ENCODE measurements at places on chromosomes 5 and 9.

GRCh38 chr5:55427157-55427556, 107.6 kb downstream of the PLPP1 start:
- DNase-seq: no peak

DNA sequence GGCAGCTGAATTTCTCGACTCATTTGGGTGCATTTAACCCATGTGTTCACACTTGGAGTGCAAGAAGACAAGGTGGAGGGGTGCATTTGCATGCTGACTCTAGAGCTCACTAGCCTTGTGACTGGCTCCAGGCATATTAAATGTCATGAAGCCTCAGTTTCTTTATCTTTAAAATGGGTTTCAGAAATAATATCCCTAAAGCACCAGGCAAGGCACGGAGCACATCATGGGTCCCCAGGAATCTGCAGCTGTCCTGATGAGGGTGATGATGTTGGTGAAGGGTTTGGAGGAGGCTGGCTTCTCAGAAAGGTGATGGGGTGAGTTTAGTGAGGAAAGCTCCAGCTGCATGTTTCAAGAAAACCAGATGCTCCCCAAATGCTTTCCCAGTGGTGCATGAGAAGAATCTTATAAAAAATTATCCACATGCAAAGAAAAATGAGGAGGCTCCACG, 14.8 kb downstream of the STC2 start:
- DNase-seq: peak; percentile 27

DNA sequence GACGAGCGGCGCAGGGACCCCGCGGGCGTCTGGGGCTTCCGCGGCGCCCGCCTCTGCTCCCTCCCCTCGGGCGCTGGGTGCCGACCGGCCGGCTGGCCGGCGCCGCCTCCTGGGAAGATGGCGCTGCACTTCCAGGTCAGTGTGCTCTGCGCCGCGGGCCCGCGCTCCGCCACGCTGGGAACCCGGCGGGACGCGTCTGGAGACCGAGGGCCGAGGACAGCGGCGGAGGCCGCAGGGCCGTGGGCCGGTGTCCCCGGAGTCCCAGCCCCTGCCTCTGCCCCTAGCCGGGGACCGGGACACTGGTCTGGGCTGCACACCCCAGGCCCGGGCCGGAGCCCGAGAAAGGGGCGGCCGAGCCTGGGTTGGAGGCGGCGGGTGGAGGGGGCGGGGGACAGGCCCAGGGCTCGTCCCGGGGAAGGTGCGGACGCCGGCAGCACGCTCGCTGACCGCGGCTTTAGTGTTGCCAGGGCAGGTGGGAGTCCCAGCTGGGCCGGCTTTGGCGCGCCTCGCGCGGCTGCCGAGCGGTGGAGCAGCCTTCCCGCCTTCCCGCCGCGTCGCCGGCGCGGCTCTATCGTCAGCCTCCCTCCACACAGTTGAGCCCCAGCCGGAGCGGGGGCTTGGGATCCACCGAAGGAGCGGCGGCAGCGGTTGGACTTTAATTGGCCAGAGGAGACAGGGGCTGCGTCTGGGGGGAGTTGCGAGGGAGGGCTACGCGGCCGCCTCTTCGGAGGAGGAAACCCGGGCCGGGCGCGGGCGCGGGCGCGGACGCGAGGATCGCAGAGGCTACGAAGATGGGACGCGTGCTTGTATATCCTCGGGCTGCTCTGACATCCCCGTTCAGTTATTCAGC, at the start of gene RANBP17:
TSS of gene RANBP17 (plus strand) at position 102 of the 850 bp plus-strand sequence.
- peak; percentile 74 for DNase-seq

GRCh38 chr9:77451507-77451906, 196.6 kb downstream of the GNA14 start:
- DNase-seq: no peak

DNA sequence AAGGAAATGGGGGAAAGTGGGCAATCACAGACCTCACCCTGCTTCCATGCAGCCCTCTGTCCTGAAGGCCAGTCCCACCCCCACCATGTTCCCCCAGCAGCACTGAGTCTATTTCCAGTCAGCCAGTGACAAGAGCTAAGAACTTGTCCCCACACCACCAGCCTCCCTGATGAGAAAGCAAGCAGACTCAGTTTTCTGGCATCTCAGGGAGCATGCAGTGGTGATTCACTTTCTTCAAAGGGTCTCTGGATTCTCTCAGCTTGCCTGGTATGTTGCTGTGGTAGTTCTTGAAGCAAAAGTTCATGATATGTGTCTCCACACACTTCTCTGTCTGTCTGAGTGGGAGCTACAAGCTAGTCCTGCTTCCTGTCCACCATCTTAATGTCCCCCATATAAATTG, 799.9 kb upstream of the TYRP1 start:
- DNase-seq: no peak

GRCh38 chr9:76302947-76303550, 91.2 kb downstream of the RFK start:
- DNase-seq: no peak

GRCh38 chr9:99411479-99412115, 189.5 kb downstream of the SEC61B start:
- no peak for DNase-seq

DNA sequence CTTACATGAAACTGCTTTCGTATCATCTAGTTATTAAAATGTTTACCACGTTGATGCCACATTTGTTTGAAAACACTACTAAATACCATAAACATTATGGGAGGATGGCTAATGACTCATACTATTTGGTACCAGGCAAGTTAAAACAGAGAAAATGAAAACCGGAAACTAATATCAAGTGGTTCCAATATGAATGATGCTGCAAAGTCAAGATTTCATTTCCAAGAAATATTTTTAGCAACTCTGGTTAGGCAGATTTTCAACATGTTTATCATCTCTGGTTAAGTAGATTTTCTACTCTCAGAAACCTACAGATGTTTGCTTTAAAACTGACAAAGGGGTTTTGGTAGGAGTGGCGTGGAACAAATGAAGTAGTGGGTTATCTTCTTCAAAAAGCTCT, 4.9 kb upstream of the F2R start:
- DNase-seq: no peak

GRCh38 chr5:105263515-105263914, 1700.9 kb upstream of the NUDT12 start:
- no peak for DNase-seq

- DNase-seq: no peak
Measured at GRCh38 chr9:98287384-98287783, 31.9 kb upstream of the TBC1D2 start.

GRCh38 chr5:143029293-143029692, 259.1 kb downstream of the ARHGAP26 start:
- DNase-seq: no peak

- peak; percentile 74 for DNase-seq
Measured at GRCh38 chr9:113587471-113588031, 124.0 kb downstream of the RGS3 start.

DNA sequence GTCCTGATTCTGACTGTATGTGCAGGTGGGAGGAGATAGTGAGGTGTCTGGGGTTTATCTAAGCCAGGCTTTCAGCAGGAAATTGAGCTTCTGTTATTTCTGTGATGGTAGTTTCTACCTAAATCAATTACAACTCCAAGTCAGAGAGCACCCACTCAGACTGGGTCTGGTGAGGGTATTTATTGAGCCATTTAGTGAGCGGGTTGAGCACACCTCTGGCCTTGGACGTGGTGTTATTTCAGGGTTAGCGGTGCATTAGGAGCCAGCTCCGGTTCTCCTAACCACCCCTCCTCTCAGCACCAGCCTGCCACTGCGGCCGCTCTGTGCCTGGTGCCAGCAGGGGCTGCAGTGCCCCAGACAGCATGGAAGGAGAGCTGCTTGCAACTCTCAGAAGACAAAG, 238.9 kb downstream of the CACNA1B start:
- no peak for DNase-seq

DNA sequence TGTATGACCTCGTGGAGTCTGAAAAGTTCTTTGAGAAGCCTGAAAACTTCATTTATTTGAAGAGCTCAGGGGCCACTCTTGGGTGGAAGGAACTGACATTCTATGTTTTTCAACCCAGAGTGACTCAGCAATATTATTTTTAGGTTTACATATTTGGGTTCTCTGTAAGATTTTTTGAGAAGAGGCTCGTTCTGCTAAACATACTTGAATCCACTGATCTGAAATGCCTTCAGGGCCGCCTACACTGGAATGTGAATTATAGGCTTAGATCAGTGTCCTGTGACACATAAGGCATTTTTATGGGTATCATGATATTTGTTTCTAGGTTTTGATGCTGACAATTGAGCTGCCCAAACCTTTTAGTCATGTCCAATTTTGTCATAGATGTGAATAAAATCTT, 86.2 kb downstream of the PSAT1 start:
- no peak for DNase-seq

GRCh38 chr9:109974918-109975276, 194.9 kb downstream of the PALM2AKAP2 start:
- no peak for DNase-seq

DNA sequence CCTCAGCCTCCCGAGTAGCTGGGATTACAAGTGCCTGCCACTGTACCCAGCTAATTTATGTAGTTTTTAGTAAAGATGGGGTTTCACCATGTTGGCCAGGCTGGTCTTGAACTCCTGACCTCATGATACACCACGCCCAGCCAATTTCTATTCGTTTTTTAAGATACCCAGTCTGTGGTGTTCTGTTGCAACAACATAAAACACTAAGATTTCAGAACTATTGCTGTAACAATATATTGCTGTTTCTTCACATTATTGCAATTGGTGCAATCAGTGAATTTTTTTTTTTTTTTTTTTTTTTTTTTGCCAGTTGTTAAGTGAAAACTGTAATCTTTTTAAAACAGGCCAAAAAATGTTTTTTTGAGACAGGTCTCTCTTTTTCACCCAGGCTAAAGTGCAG, 9.9 kb downstream of the SRP19 start:
- DNase-seq: no peak

- DNase-seq: no peak
Measured at GRCh38 chr5:141838326-141839014, 39.7 kb downstream of the PCDH1 start.

DNA sequence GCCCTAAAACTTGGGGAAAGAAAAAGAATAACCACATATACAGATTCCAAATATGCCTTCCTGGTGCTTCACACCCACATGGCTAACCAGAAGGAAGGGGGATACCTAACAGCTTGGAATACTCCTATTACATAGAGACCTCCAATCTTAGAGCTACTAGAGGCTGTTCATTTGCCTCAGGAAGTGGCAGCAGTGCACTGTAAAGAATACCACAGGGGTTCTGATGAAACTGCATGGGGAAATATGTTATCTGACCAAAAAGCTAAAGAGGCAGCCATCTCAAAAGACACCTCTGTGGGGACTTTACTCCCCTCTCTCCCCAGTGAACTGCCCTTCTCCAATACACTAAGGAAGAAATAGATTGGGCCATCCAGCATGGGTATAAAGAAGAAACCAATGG, 66.4 kb downstream of the CDKN2A start:
- no peak for DNase-seq

DNA sequence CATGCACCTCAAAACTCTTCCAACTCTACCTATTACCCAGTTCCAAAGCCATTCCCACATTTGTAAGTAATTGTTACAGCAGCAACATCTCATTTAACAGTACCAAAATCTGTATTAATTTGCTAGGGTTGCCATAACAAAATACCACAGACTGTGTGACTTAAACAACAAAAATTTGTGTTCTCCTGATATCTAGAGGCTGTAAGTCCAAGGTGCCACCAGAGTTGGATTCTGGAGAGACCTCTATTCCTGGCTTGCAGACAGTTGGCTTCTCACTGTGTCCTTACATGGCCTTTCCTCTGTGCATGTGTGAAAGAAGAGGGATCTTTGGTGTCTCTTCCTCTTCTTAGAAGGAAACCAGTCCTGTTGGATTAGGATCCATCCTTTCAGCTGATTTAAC, 203.8 kb upstream of the PIK3R1 start:
- no peak for DNase-seq

GRCh38 chr5:157232706-157233105, 33.2 kb upstream of the CYFIP2 start:
- DNase-seq: no peak

- no peak for DNase-seq
Measured at GRCh38 chr5:122715095-122715494, 59.8 kb upstream of the SNX2 start.

DNA sequence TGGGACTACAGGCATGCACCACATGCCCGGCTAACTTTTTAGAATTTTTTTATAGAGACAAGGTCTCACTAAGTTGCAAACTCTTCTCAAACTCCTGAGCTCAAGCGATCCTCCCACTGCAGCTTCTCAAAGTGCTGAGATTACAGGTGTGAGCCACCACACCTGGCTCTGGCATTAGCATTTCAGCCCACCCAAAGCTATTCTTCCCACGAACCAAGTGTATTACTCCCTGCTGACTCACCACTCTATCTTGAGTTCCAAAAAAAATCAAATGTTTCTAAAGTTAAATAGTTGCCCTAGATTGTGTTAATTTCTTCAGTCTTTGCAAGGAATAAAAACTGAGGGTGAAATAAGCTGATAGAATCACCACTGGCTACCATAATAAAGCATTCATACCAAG, 205.5 kb downstream of the ARRDC3 start:
- no peak for DNase-seq

- DNase-seq: no peak
Measured at GRCh38 chr5:124883681-124884080, 137.2 kb upstream of the ZNF608 start.

DNA sequence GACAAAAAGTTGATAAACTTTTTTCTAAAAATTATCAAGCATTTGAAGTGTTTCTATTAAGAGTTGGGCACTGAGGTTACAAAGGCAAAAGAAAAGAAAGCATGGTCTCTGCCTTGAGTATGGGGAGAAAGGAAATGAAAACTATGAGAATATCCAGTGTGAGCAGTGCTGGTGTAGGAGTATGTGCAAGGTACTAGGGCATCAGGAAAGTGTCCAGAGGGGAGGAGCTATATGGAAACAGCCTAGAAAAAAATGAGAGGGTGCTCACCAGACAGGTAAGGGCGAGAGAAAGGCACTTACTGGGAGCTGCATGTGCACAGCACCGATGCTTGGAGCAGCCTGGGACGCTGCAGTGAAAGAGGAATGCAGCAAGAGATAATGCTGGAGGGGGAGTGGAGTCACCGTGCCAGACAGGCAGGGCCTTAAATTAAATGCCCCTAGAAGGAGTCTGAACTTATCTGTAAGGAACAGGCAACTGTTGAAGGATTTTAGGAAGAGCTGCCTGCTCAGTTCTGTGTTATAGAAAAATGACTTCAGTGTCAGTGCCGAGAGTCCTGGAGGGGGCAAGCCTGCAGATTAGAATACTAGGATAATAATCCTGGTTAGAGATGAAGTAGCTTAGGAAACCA, 14.0 kb downstream of the MCC start:
- DNase-seq: no peak

GRCh38 chr5:1965925-1966324, 83.2 kb upstream of the IRX4 start:
- no peak for DNase-seq

GRCh38 chr9:96519787-96520186, 69.8 kb downstream of the HABP4 start:
- DNase-seq: no peak

GRCh38 chr5:172077664-172078425, 71.4 kb upstream of the FBXW11 start:
- DNase-seq: peak; percentile 25

DNA sequence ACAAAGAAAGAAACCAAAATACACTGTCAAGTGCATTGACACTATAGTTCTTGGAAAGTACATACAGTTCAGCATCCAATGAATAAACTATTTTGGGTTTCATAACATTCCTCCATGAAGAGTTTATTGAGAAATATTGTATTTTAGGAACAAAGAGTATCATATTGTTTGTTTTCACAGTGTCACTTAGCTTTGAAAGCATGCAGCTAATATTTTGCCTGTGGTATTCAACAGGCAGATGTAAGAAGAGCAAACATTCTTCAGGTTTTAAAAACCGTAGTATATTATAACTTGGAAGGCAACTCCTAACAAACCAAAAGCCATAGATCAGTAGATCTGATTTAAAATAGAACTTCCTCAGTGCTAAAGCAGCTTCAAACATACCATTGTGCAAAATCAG, 4.5 kb downstream of the PRELID2 start:
- no peak for DNase-seq

All from right forelimb (tissue), 1 donor.